ENCODE measurements at places on chromosomes 16 and 17. TPM values are rescaled to one million over a fixed set of nuclear protein-coding genes. Genes with fewer than 3 reads are reported as not detected.

The CDYL2 gene
- total RNA-seq, result 5.0 TPM

The PHLPP2 gene
- total RNA-seq, result 8.4 TPM

The KRT39 gene
- total RNA-seq, result not detected

The PTX4 gene
- not detected for total RNA-seq

The KRT20 gene
- total RNA-seq, result not detected

All from ascending aorta (tissue), 2 donors.